Kidney glomerular epithelial cell (primary cell): ENCODE measurements at places on chromosomes 5 and 9.
A peak's percentile ranks its signal among the peaks of the same experiment; 100 is the strongest.

DNA sequence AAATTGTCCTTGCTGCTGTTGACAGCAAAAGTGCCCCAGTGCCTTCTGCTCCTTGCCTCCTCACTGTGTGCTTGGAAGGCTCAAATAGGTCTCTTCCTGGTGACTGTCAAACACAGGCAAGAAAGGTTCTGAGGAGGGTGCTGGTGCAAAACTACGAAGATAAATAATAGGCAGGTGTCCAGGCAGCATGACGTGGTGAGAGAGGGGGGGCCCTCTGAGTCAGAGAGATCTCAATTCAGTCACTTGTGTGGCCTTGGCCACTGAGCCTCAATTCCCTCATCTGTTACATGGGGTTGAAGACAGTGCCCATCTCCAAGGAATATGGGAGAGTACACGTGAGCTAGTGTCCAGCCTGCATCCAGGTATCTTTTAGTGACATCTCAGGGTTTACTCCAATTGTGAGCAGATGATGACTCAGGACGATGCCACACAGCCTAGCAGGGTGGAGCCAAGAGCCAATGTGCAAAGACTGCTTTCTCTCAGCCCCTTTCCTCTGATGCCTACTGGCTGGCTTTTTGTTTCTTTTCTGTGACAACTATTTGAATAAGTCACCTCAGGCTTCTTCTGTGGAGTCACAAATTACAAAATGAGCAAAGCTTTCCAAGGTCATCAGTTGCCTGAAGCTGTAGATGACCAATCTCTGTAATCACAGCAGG is 29.7 kb upstream of the SMIM32 start:
- DNase-seq, result no peak

- DNase-seq, result no peak
Observed at GRCh38 chr9:33129886-33130881, 37.0 kb downstream of the B4GALT1 start.

DNA sequence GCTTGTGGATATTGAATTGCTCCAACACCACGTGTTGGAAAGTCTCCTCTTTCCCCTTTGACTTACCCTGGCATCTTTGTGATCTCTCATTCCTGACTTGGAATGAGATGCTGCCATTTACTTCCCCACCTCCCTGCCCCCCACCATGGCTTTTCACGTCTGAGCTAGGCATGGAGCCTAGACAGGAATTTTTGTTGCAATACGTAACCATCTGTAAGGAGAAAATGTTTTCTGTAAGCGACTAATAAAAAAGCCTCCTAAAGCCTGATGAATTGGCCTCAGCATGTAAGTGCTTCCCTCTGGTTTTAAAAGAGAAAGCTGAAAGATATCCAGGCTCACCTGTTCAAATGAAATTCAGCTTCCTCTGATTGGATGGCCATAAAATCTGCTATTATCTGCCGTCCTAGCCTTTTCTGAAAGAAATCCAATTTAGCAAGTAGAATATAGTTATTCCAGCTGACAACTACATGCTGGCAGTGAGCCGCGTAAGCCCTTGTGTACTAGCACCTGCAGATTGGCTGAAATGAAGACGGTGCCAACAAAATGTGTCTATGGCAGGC is 200.1 kb downstream of the NSG2 start:
- DNase-seq, result no peak

GRCh38 chr5:79849486-79850315 is 141.4 kb downstream of the MTX3 start:
- DNase-seq, result no peak

DNA sequence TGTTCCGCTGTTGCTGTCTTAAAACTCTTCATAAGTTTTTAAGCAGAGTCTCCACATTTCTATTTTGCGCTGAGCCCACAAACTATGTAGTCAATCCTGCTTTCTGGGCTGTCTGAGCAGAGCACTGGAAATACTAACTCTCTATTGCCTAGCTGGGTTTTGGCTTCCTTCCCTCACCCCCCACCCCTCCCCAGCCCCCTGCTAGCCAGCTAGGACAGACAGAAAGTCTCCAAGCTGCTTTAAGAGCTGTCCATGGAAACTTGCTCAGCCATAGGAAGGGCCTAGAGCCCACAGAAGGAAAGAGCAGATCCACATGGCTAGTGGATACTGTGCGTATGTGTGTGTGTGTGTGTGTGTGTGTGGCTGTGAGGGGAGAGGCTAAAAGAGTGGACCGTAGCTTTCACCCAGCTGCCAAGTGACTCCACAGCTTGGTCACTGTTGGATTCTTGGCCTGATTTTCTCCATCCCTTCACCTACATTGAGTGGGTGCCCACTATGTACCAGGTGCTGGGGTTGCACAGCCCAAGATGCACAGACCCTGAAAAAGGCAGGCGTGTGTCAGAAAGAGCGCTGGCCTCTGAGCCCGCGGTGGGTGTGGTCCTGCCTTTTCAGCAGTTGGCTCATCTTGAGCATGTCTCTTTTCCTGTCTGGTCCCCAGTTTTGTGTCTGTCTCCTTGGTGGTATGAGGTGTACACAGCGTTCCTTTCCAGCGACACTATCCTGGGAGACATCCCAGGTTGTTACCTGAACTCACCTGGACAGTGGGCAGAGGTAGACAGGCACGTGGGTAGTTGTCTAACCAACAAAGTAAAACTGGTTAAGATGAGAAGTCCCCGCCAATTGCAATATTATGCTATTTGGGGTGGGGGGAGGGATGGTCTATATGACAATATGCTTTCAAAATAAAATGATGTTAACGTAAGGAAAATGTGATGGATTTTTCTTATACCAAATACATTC is 5.4 kb upstream of the NKX2-5 start:
- DNase-seq, result no peak

DNA sequence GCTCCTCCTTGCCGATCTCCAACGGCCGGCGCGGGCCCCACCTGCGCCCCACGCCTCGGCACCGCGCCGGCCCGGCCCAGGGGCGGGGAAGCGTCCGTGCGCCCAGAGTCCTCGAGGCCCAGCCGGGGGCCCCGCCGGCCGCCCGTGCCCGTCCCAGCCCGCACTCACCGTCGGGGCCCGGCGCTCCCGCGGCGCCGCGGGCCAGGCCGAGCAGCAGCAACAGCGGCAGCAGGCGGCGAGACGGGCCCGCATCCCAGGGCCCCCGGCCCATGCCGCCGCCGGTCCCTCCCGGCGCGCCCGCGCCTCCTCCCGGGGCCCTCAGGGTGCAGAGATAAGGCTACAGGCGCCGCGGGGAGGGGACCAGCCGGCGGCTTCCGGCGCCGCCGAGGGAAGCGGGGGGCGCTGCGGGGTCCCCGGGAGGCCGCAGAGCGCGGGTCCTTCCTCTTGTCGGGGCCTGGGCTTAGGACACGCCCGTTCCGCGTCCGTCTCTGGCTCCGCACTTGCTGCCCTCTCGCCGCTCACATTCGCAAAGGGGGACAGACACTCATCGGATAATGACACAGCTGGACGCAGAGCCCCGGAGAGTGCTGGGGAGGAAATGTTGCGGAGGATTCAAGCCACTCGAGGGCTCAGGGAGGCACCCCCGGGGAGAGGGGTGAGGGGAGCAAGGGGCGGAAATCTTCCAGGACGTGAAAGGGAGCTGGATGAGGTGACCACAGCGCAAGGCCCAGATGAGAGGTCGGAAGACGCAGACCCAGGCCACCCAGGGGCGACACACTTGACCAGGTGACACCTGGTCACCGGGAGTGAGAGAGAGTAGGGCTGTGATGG is at the start of gene SUSD1:
Gene SUSD1 (minus strand): TSS at position 333 of the 831 bp plus-strand sequence. CDS start 62 bp downstream, at position 271.
- DNase-seq, result no peak

DNA sequence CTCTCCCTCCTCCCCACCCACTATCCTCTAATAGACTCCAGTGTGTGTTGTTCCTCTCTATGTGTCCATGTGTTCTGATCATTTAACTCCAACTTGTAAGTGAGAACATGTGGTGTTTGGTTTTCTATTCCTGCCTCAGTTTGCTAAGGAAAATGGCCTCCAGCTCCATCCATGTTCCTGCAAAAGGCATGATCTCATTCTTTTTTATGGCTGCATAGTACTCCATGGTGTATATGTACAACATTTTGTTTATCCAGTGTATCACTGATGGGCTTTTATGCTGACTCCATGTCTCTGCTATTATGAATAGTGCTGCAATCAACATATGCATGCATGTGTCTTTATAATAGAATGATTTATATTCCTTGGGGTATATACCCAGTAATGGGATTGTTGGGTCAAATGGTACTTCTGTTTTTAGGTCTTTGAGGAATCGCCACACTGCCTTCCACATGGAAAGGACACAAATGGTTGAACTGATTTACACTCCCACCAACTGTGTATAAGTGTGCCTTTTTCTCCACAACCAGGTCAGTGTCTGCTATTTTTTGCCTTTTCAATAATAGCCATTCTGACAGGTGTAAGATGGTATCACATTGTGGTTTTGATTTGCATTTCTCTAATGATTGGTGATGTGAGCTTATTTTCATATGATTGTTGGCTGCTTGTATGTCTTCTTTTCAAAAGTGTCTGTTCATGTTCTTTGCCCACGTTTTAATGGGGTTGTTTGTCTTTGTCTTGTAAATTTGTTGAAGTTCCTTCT is 96.5 kb upstream of the DAB2 start:
- DNase-seq, result no peak

GRCh38 chr5:82820961-82821845 is 256.0 kb downstream of the TMEM167A start:
- no peak for DNase-seq

DNA sequence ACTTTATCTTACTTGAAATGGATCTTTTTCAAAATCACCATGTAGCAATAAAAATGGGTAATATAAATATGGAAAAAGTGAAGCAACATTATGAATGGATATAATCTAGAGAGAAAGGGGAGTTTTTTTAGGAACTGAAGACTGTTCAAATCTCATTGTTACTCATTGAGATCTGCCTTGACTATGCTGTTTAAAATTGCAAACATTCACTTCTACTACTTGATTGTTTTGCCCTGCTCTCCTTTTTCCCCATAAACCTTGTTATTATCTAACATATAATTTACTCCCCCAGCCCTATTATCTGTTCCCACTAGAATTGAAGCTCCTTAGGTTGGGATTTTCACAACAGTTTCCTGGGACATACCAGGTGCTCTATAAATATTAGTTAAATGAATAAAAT is 22.0 kb downstream of the PAM start:
- DNase-seq, result no peak

DNA sequence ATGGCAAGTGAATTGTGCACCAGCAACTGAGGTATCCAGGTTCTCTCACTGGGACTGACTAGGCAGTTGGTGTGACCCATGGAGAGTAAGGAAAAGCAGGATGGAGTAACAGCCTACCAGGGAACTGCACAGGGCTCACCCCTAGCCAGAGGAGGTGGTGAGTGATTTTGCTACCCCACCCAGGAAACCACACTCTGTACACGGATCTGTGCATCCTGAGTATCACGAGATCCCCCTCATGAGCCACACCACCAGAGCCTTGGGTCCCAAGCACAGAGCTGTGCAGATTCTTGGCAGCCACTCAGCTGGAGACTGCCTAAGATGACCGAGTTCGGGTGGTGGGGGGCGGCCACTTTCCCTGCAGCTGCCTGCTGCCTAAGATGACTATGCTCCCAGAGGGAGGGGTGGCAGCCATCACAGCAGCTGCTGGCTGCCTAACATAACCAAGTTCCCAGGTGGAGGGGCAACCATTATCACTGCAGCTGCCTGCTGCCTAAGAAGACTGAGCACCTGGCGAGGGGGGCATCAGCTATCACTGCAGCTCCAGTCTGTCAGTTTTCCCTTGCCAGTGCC is 48.4 kb upstream of the EFNA5 start:
- no peak for DNase-seq

DNA sequence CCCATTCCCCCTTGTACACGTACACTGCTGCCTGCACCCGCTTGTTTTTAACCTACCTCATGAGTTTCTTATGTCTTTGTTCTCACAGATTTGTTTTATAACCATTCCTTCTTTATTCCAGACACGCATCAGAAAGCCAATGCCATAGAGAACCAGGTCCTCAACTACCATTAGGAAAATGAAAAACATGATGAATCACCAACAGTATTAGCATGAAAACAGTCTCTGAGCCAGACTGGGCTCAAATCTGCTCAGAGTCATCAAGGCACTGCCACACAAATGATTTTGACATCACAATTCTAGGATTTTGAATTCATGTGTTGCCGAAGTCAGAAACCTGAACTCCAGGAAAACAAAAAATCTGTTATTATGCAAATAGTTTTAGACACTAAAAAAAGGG is 394.1 kb upstream of the GRIA1 start:
- no peak for DNase-seq

GRCh38 chr5:17118631-17119030 is 98.8 kb upstream of the BASP1 start:
- DNase-seq, result peak; percentile 85

DNA sequence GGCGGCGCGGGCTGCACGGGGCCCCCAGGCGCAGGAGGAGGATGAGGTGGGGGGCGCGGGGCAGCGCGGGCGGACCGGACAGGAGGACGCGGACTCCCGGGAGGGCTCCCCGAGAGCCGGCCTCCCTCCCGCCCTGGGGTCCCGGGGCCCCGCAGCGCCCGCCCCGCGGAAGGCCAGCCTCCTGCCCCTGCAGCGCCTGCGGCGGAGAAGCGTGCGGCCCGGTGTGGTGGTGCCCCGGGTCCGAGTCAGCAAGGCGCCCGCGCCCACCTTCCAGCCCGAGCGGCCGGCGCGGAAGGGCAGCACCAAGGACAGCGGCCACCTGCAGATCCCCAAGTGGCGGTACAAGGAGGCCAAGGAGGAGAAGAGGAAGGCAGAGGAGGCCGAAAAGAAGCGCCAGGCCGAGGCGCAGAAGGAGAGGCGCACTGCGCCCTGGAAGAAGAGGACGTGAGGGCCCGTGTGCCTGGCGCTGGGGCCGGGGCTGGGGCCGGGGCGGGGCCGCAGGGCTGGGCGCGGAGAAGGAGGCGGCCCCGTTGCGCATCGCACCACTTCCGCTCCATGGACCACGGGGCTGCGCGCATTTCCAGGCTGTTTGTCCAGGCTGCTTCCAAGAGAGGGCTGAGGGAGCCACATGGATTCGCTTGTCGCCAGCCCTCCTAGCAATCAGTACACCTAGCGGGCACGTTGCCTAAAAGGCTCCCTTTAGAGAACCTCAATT is 86.0 kb downstream of the ANKRD33B start:
- DNase-seq, result no peak

GRCh38 chr9:72997387-72997995 is 44.6 kb upstream of the ALDH1A1 start:
- DNase-seq, result no peak

GRCh38 chr9:93894691-93895079 is 60.5 kb downstream of the BARX1 start:
- DNase-seq, result no peak

DNA sequence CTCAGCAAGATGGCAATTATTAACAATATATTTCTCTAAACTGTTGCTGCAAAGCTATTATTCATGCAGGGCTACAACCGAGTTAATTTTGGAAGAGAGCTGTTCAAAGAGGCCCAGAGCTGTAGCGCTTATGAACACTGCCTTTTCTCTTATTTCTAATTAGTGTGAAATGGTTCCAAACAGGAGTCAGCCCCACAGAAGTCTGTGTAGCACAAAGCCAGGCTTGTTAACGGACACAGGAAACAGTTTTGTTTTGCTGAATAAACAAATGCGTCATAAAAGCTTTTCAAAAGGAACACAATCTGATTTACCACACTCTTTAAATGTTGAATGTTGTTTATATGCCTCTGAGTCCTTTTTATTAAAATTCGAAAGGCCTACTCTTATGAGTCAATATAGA is 396.5 kb downstream of the ANXA1 start:
- DNase-seq, result no peak
